ENCODE measurements at places on chromosomes 11 and 22.

DNA sequence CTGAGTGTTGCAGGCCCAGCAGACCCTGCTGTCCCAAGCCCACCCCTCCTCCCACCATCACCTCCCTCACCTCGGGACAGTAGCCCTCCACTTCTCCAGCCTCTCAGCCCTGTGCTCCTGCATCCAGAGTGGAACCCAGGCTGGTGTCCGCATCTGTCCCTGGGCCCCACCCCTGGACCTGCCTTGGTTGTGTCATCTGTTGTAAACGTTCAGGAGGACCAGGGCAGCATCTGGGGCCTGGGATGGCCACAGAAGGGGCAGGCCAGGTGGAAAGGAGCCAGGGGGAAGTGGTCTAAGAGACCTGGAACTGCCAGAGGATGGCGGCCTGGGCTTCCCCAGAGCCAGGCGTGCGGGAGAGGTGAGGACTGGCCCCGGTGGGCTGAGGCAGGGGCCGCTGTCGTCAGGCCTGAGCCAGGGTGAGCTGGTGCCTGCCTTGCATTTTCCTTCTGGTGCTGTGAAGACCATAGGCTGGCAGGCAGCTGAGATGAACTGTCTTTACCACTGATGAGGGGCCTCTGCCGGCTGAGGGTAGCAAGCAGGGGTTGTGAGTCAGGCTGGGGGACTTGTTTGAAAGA is 26.1 kb upstream of the MGAT3 start:
- DNase-seq, result no peak

DNA sequence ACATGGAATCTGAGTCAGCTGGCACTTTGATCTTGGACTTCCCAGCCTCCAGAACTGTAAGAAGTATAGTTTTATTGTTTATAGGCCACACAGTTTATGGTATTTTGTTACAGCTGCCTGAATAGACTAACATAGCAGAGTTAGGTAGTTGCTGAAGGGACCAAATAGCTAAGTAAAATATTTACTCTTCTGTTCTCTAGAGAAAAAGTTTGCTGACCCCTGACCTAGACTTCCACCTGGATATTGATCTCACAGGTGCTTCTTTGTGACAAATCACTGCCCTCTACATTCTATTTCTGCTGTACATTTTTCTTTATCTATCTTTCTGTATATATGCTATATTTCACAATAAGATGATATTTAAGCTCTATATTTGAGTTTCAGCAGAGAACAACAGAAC is 212.5 kb downstream of the CSNK2A3 start:
- DNase-seq, result no peak

GRCh38 chr11:134260503-134260902 is 7.1 kb downstream of the ACAD8 start:
- DNase-seq, result no peak

DNA sequence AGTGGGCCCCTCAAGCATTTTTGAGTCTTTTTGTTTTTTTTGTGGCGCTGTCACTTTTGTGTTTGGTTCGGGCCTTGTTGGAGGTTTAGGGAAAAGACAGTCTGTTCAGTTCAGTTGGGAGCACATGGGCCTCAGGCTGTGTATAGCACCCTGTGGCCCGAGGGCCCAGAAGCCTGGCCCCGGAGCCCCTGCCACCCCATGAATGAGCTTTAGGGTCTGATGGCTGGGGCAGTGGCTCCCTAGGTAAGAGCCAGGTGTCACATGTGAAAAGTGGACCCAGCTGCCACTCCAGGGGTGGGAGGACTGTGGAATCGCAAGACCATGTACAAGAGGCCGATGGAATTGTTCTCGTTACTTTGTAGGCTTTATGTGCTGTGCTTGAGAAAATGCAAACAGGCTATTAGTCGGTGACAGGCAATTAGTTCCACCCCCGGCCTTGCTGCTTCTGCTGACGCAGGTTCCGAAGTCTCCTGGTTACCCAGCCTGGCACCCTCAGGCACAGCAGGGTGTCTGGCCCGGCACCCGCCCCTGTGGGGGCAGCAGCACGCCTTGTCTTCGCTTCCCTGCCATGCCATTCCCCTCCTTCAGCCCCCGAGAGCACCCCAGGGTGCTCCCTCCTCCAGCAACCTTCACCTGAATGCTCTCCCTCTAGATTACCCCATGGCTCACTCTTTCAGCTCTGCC is 38.2 kb upstream of the PARVG start:
- no peak for DNase-seq

DNA sequence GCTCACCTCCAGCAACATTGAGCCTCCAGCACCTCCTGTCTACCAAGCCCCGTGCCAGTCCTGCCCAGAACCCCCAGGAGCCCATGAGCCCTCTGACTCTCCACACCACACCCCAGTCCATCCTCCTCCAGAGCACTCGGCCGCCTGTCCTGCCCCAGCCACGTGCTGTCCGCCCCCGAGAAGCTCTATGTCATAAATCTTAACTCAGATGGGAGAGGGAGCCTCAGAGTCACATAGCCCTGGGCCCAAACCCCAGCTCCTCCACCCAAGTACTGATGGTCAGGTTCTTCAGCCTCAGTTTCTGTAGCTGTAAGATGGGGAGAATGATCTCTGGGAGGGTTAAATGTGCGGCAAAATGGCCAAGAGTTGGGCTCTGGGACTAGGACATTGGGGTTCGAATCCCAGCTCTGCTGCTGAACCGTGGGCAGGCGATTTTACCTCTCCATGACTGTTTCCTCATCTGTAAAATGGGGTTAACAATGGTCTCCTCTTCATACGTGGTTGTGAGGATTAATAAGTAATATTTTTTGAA is 27.8 kb downstream of the CYTH4 start:
- DNase-seq, result no peak

DNA sequence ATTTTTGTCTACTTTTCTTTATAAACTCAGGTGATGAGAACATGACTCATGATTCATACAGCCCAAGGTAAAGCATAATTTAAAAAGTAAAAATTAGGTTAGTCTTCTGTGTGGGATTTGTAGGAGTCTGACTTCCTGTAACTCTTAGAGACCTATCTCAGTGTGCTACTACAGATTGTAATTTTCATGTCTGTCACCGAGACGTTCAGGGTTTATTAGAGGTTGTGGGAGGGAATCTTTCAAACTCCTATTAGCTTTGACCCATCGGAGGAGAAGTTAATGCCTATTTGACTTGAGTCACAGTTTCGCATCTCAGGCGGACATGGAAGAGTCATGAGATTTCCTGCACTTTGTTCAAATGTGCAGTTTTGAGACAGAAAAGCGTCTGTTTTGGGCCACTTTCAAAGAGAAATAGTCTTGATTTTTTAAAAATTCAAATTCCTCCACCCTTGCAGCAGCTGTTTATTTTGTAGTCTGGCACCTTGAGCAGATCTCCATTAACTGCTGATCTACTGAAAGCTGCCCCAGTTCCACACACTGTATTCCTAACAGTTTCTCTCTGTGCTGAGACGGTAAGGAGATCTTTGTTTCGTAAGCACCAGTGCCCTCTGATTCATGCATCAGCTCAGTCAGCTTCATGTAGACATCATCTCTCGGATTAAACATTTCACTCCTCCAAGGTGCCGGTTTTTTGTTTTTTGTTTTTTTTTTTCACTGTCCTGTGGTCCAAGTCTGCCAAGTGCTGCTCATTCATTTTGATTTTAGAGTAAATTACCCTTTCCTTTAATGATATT is 24.3 kb downstream of the ALKBH3 start:
- DNase-seq, result no peak
